Jurkat, Clone E6-1 (cell line): ENCODE measurements at places on chromosomes 1 and 21.

DNA sequence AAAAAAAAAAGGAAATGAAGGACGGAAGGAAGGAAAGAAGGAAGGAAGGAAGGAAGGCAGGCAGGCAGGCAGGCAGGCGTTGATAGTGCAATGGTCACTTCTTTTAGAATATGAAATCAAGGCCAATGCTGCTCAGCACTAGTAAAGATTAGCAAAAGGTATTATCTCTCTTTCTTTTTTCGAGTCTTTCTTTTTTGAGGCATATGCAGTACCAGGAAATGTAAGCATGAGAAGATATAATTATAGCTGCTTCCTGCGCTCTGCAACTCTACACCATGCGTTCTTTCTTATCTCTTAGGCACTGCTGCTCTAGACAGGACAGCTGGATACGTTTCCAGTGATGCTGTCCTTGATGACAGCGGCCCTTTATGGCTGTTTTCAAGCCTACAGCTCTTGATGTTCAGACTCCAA lies 1512.5 kb upstream of the B3GALT2 start:
- DNase-seq: no peak

- no peak for DNase-seq
Measured at GRCh38 chr1:26349188-26349876, 4.6 kb downstream of the CRYBG2 start.

- no peak for DNase-seq
Measured at GRCh38 chr1:3584915-3585314, 26.4 kb downstream of the MEGF6 start.

GRCh38 chr1:92354259-92354658 lies 55.4 kb downstream of the RPAP2 start:
- no peak for DNase-seq

- DNase-seq: no peak
Measured at GRCh38 chr1:41520951-41521752, 36.7 kb upstream of the EDN2 start.
